HTR-8/SVneo (cell line): ENCODE measurements at places on chromosomes 2 and 18.

DNA sequence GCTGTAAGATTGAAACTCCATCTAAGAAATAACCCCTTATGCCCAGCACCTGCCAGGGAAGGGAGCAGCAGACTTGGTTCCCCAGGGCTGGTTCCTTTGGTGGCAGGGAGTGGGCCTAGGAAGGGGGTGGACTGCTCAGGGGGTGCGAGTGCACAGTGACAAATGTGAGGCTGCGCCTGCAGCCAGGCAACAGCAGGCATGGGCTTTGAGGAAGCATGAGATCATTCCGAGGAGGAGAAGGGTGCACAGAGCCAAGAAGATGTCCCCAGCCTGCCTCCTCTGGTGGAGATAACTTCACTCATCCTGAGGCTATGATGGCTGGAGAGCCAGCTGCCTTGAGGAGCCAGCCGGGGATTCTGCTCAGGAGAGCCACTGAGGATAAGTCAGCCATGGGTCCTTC, 158.0 kb downstream of the CAPN13 start:
- DNase-seq = no peak

DNA sequence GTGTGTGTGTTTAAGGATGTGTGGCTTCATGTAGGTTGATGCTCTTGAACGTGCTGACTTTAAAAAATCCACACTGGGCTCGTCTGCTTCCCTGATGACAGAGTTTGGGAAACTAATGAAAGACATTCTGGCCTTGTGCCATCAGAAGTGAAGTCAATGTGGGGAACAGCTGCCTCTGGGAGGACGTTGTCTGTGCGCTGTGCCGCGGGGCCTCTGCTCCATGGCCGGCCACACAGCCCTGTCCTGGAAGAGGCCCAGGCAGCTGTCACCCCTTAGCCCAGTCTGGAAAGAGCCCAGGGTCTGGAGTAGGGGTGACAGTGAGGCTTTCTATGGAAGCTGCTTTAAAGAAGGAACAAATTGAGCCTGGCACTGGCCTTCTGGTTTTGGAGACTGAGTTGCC, 155.8 kb downstream of the SH3RF3 start:
- DNase-seq = no peak

- DNase-seq = no peak
These were observed 41.7 kb downstream of the EHBP1 start for GRCh38 chr2:62747169-62747568.

DNA sequence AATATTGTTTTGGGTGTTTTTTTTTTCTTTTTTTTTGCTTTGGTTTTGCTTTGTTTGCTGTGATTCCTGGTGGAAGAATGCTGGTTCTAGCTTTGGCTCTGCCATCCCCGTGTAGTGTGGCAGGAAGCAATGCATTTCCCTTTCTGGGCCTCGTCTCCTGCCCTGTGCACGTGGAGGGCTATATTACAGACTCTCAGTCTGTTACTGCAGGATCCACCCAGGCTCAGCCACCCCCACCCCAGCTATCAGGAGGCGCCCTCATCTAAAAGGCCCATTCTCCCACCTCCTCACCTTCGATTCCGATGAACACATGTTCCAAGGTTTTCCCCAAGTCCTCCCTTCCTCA, 152.3 kb downstream of the TFCP2L1 start:
- no peak for DNase-seq

- DNase-seq = no peak
These were observed 87.2 kb downstream of the SLC5A7 start for GRCh38 chr2:108073415-108074072.

DNA sequence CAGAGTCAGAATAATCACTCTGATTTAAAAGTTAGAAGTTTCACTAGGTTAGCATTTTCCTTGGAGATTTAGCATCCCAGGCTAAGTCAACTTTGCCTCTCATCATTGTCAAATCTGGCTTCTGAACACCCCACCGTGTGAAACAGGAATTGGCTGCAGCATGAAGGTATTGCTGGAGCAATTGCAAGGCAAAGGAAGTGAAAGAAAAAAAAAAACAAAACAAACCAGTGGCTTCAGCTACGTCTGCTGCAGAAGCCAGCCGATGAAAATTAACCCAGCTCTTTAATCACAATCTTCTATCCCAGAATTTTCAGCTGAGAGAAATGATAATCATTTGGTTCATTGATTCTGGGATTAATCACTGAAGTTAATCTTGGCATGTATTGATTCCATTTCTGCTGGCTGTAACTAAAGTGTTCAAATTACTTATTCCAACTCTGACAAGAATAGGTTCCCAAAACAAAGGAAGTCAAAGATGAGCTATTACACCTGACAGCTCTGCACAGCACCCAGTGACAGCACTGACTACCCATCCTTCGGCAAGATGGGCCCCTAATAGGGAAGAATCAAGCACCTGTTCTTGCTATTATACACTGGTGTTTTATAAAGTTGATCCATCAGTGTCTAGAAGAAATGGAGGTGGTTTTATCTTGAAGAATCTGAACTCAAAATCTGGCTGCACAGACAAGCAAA, 42.7 kb upstream of the REG3G start:
- no peak for DNase-seq

GRCh38 chr2:54029721-54030395, 59.1 kb upstream of the PSME4 start:
- no peak for DNase-seq

DNA sequence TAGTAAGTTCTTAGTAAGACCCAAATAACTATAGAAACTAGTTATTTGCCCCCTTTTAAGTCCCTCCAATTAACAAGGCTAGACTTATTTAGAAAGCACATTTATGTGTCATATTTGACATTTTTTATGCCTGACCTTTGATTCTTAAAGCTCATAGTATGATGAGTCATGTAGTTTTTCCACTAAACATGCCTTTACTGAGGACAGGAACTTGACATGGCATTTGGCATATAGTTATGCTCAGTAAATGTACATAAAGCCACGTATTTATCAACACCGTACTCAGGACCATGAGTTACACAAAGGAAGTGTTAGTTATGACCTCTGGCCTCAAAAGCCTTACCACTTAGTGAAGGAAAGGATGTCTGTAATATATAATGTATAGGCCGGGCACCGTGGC, 78.9 kb downstream of the GNAL start:
- DNase-seq = peak; percentile 17

DNA sequence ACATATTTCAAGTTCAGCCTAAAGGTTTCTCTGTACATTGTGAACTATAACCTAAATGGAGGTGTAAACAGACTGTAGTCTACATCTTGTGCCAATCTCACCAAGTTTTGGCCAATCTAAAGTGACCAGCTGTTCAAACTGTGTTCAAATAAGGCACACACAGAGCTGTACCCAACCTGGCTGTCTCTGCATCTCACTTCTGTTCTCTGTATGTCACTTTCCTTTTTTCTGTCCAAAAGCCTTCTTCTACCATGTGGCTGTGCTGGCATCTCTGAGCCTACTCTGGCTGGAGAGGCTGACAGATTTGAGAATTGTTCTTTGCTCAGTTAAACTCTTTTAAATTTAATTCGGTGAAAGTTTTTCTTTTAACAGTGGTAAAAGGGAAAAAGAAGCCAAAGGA, 817.9 kb downstream of the SOCS6 start:
- DNase-seq = no peak

GRCh38 chr2:237486819-237487448, at the start of gene MLPH:
MLPH (plus strand) TSS chr2:237487251; CDS start chr2:237493427, 6,176 bp downstream.
- no peak for DNase-seq

DNA sequence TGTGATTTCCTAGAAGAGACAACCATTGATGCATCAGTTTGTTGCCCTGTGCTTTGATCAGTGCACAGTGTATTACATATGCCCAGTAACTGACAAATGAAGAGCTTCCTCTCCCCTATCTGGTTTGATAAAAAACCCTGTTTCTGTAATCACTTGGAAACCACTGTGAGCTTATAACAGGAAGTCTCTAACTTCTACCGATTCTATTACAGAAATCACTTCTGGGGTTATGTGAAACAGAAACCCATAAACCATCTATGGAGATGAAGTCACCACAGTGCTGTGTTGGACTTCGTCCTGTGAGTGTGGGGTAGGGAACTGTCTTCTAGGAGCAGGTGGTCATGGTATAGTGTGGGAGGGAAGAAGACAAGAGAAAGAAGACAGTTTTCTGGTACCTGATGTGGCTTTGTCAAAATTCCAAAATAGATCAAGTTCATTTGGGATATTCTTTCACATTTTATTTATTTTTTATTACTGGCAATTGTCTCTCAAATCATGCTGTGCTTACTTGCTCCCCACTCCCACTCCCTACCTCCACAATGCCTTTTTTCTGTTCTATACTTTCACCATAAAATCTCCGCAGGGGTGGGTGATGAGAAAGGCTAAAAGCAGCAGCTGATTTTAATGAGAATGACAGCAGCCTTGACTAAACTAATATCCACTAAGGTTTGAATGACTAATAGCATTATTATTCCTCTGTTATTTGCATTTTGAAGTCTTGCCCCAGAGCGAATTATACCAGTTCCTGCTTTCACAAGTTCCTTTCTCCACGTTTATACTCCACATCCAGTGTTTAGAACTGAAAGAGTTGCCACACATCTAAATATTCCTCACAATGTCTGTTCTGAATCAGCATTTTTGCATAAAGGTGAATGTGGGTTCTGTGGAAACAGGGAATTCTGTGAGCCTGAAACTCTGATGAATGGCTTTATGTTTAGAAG, 41.7 kb upstream of the RND3 start:
- DNase-seq = peak; percentile 41

DNA sequence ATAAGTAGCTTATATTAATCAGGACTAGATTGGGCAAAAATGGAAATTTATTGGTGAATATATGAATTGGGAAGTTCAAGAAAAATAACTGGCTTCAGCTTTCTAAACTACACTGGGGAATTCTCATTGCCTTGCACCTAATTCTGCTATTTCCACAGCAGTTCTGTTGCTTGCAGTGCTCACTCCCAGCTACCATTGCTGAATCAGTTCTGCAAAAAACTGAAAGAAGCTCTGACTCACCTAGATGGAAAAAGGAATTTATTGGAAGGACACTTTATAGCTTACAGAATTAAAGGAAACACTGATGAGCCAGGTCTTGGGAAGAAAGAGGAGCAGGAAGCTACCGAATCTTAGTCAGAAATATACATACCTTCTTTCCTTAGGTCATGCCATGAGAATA, 60.3 kb upstream of the ACVR1 start:
- no peak for DNase-seq

- no peak for DNase-seq
These were observed 143.6 kb downstream of the COL4A4 start for GRCh38 chr2:227020416-227020815.

- DNase-seq = no peak
These were observed 36.1 kb downstream of the TET3 start for GRCh38 chr2:74020702-74021406.

DNA sequence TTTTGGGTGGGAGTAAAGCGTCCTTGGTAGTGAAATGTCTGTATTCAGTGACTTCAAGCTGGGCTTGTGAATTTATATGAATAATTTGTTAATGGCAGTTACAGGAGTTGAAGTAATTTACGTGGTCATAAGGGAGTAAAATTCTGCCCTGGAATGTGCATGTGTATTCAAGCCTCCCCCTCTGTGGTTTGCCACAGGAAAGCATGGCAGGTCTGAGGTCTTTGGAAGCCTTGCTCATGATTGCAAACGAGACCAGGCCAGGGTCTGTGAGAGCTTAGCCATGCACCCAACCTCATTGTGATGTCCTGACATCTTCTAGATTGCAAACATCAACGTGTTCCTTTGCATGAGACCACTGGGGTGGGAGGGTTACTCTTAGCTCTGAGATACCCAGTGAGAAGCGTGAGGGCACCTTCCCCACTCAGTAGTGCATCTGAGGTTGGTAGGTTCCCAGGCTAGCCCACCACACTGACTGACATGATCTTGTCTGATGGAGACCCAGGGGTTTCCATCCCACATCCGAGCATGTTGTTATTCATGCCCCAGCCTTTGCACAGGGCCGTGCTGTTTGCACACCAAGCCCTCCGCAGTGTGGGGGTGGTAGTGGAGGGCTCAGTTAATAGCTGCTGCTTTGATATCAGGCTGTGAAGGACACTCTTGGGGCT, 216.5 kb downstream of the KLHL29 start:
- DNase-seq = no peak

- no peak for DNase-seq
These were observed 239.8 kb downstream of the HAUS1 start for GRCh38 chr18:46343931-46344372.

DNA sequence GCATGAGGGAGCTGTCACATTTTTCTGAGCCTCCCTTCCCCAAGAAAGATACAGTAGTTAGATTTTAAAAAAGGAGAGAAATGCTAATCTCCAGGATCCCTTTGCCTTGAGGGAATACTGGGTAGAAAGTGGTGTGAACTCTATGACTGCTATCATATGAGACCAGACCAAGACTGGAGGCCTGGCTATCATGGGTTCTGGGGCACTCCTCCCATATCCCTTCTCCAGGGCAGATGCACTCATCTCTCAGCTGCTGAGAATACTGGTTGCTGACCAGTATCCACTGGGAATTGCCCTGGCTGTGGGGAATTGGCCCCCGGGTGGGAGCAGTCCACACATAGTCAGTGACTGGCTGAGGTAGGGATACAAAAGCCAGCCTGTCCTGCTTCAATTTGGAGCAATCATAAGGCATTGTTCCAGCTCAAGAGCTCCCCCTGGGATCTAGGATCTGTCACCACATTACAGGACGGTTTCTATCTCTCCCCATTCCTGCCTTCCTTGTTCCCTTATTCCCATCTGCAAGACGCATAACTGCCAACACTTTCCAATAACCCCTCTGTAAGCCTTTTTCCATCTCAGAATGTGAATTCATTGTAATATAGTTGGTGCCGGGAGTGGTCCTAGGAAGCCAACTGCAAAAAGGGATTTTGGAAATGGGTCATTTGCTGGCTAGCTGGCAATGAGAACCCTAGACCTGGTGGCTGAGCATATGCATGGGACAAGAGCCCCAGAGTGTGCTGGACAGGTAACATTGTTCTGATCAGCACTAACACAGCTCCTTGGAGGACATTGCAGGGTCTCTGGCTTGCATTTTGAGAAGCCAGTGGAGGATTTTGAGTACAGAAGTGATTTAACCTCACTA, 35.4 kb upstream of the REEP1 start:
- peak; percentile 49 for DNase-seq

GRCh38 chr18:39380186-39380725, 1814.7 kb upstream of the CELF4 start:
- no peak for DNase-seq

- DNase-seq = no peak
These were observed 16.8 kb downstream of the AKAIN1 start for GRCh38 chr18:5180254-5180653.

GRCh38 chr2:23380562-23381065, 4.4 kb upstream of the KLHL29 start:
- DNase-seq = peak; percentile 60

GRCh38 chr2:54936766-54937165, 113.5 kb downstream of the RTN4 start:
- DNase-seq = no peak
